ENCODE measurements at places on chromosomes 7 and 10. TPM values are rescaled to one million over a fixed set of nuclear protein-coding genes. Genes with fewer than 3 reads are reported as not detected.

- DNase-seq = no peak
Observed at GRCh38 chr10:96263176-96263575, 8.2 kb downstream of the BLNK start.

DNA sequence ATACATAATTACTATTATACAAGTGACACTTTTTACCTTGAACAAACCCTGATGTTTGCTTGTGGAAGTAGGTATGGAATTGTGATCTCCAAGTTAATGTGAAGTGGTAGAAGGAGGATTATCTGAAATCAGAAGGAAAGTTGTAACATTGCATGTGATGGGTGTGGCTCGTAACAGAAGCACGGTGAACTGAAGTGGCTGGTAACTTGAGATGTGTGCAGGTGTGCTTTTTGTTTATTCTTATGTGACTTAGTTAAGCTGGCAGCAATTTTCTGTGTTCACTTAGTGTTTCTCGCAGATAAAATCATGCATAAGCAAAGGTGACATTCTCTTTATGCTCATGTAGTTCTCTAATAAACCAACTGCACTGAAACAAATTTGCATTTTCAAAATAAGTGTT lies 82.3 kb downstream of the ZEB1 start:
- DNase-seq = no peak

DNA sequence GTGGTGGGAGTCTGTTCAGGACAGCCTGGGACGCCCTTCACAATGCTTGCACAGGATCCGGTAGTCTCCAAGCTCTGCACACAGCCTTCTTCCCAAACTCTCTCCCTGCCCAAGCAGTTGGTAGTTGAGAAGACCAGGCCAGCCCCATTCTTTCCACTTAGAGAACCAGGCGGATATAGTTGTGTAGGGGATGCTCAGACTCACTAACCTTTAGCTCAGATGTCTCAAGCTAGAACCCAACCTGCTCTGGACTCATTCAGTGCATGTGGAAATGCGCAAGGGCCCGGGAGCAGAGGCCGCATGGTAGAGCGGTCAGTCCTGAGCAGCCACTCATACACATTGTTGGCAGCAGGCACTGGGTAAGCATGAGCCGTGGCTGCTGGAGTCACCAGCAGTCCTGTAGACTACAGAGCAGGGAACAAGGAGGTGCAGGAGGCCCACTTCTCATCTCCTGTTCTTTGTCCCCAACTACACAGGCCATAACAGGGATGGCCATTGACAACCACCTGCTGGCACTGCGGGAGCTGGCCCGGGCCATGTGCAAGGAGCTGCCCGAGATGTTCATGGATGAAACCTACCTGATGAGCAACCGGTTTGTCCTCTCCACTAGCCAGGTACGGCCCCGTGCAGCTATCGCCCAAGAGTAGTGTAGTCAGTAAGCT lies 17.2 kb upstream of the C10orf53 start:
- no peak for DNase-seq

DNA sequence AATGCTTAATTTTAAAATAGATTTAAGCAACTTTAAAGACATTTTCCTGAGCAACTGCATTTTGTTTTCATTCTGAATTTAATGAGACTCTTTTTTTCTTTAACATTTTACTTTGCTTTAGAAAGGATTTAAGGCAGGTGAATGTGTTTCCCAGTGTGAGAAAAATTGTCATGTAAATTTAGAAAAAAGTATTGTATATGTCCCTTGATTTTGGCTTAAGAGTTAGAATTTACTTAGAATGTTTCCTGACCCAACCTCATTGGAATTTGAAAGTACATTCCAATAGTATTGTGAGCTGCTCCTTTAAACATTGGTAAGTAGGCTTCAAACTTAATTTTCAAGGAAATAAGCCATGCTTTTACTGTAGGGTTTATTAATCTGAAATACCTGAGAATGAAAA lies 110.2 kb downstream of the PTEN start:
- DNase-seq = no peak

- DNase-seq = no peak
Observed at GRCh38 chr10:62671104-62671503, 133.4 kb upstream of the ADO start.

The CC2D2B gene
- total RNA-seq = 0.53 TPM
